ENCODE measurements at places on chromosomes 5 and 9. TPM values are rescaled to one million over a fixed set of nuclear protein-coding genes. Genes with fewer than 3 reads are reported as not detected.

The CA9 gene
- total RNA-seq: 0.26 TPM

DNA sequence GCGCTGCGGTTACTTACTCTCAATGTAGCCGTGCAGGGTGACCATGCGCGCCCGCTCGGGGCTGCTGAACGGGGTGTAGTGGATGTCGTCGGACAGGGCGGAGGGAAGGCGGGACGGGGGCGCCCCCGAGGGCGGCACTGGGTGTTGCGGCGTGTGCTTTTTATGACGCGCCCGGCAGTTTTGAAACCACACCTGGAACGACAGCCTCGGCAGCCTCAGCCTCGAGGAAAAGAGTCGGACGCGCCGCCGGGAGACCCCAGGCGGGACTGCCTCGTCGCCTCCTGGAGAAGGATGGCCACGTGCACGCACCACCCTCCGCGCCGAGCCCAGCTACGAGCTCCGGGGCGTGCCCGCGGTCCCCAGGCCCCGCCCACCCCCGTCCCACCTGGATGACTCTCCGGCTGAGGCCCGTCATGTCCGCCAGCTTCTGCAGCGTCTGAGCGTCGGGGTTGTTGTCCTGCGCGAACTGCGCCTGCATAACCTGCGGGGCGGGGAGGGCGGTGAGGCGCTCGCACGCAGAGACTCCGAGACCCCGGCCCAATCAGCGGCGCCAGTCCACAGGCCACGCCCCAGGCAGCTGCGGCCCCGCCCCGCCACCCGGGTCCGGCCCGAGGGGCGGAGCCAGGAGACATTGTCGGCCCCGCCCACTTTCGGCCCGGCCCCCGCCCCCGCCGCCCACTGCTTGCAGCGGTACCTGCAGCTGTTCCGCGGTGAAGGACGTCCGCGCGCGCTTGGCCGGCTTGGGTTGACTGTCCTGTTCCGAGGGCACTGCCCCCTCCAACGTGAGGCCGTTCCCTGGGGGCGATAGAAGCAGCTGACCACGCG, 15.0 kb downstream of the LHX6 start:
- H3K4me1 ChIP-seq: peaks cover 2% of the 10 kb centered on the region
- no peaks in the 10 kb centered on the region for H3K36me3 ChIP-seq
- no peak overlapping the region for H3K27ac ChIP-seq
- no peak for DNase-seq
- H3K4me3 ChIP-seq: no peak overlapping the region

- peaks cover 49% of the 10 kb centered on the region for H3K4me1 ChIP-seq
- H3K27me3 ChIP-seq: no peaks in the 10 kb centered on the region
- no peaks in the 10 kb centered on the region for H3K36me3 ChIP-seq
- peak; percentile 73 for DNase-seq
Measured at GRCh38 chr5:31362931-31363568, 168.8 kb downstream of the DROSHA start.

The CEMIP2 gene
- total RNA-seq: 46.2 TPM

DNA sequence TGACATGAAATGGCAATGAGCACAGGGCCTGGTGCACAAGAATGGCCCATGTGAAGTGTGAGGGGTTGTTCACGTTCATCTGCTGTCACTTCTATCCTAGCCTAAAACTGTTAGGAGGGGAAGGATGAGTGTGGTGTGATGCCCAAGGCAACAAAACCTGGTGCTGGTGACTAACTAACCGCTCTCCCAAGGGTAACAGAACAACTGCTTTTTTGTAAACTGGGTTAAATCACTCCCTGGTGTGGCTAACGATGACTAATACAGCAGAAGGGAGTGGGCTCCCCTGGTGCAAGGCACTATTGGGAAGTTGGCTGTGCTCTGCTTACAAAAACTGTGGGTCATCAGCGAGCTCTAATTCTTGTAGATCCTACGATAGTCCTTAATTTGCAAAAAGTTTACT, 103.2 kb upstream of the VCAN start:
- no peaks in the 10 kb centered on the region for H3K4me1 ChIP-seq
- DNase-seq: peak; percentile 84
- H3K27me3 ChIP-seq: no peaks in the 10 kb centered on the region
- no peak overlapping the region for H3K27ac ChIP-seq
- no peak overlapping the region for H3K4me3 ChIP-seq
- no peaks in the 10 kb centered on the region for H3K36me3 ChIP-seq

GRCh38 chr9:72618811-72619210, 97.4 kb downstream of the TMC1 start:
- H3K36me3 ChIP-seq: no peaks in the 10 kb centered on the region
- no peaks in the 10 kb centered on the region for H3K27me3 ChIP-seq
- H3K4me3 ChIP-seq: no peak overlapping the region
- DNase-seq: no peak
- no peak overlapping the region for H3K27ac ChIP-seq
- H3K4me1 ChIP-seq: no peaks in the 10 kb centered on the region

- peaks cover 12% of the 10 kb centered on the region for H3K4me1 ChIP-seq
- no peaks in the 10 kb centered on the region for H3K27me3 ChIP-seq
- H3K4me3 ChIP-seq: no peak overlapping the region
- peak; percentile 41 for DNase-seq
- no peak overlapping the region for H3K27ac ChIP-seq
- peaks cover 22% of the 10 kb centered on the region for H3K36me3 ChIP-seq
Measured at GRCh38 chr5:425714-426113, 17.3 kb upstream of the EXOC3 start.

The WDR31 gene
- 4.0 TPM for total RNA-seq

- no peak overlapping the region for H3K27ac ChIP-seq
- H3K27me3 ChIP-seq: peaks cover 73% of the 10 kb centered on the region
- H3K4me3 ChIP-seq: peak overlapping the region; percentile 11
- H3K36me3 ChIP-seq: no peaks in the 10 kb centered on the region
Measured at GRCh38 chr5:88674356-88675167, 208.4 kb downstream of the MEF2C start.

- H3K27me3 ChIP-seq: no peaks in the 10 kb centered on the region
- no peaks in the 10 kb centered on the region for H3K36me3 ChIP-seq
- H3K27ac ChIP-seq: peak overlapping the region; percentile 27
- no peak overlapping the region for H3K4me3 ChIP-seq
Measured at GRCh38 chr5:17169507-17169906, 47.9 kb upstream of the BASP1 start.

DNA sequence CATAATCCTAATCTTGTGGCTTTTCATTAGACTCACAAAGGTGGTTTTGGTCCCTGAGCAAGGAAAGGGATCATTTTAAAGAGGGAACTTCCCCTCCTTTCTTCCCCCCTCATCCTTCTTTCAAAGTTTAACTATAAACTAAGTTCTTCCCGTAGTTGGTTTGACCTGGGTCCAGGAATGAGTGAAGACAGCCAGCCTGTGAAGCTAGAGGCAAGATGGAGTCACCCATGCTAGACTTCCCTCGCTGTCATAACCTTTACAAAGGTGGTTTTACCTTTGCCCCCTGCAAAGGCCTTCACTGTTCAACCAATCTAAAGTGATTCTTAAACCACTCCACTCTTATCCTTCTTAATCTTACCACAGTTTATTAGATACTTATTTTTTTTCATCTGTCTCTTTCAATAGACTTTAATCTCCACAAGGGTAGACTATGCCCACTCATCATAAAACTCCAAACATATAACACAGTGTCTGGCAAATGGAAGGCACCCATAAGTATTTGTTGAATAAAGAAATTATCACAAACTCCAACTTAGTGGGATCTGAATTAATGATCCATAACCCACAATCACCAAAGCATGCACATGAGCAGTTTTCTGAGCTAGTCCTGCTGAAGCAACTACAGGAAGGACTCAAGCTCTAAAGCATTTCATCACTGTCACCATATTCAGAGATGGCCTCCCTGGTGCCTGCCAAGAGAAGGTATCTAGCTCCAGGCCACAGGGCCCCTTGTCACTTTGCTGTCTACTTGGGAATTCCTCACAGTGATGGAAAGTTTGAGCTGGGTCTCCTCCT, 369.0 kb downstream of the SPOCK1 start:
- no peak overlapping the region for H3K4me3 ChIP-seq
- no peaks in the 10 kb centered on the region for H3K4me1 ChIP-seq
- no peak for DNase-seq
- no peak overlapping the region for H3K27ac ChIP-seq

- H3K27ac ChIP-seq: no peak overlapping the region
- H3K27me3 ChIP-seq: no peaks in the 10 kb centered on the region
- H3K4me3 ChIP-seq: no peak overlapping the region
- peak; percentile 13 for DNase-seq
Measured at GRCh38 chr5:105907016-105907415, 1763.7 kb downstream of the EFNA5 start.

The MYMK gene
- not detected for total RNA-seq

- H3K36me3 ChIP-seq: no peaks in the 10 kb centered on the region
- H3K4me3 ChIP-seq: no peak overlapping the region
- H3K4me1 ChIP-seq: no peaks in the 10 kb centered on the region
- no peak for DNase-seq
- H3K27ac ChIP-seq: no peak overlapping the region
Measured at GRCh38 chr5:12320331-12320730, 416.1 kb upstream of the CTNND2 start.

GRCh38 chr5:74865804-74866595, at the start of gene FAM169A:
TSS of gene FAM169A (minus strand) at chr5:74866387. CDS start at chr5:74841676, 24,711 bp downstream.
- no peak within 1 kb of the TSS for H3K27ac ChIP-seq
- no peaks in the 10 kb centered on the region for H3K4me1 ChIP-seq
- H3K27me3 ChIP-seq: no peaks in the 10 kb centered on the region
- DNase-seq: peak; percentile 10
- H3K4me3 ChIP-seq: peak within 1 kb of the TSS; percentile 53
- no peaks in the 10 kb centered on the region for H3K36me3 ChIP-seq

The RABEPK gene
- 37.8 TPM for total RNA-seq

The NIPAL4 gene
- 0.17 TPM for total RNA-seq

The PCDHB3 gene
- 0.77 TPM for total RNA-seq

The EGFLAM gene
- 0.33 TPM for total RNA-seq

The PAPPA gene
- 33.4 TPM for total RNA-seq

- H3K27me3 ChIP-seq: no peaks in the 10 kb centered on the region
- no peak overlapping the region for H3K4me3 ChIP-seq
- no peaks in the 10 kb centered on the region for H3K4me1 ChIP-seq
- no peak for DNase-seq
Measured at GRCh38 chr5:24703934-24704333, 59.2 kb upstream of the CDH10 start.

The TICAM2 gene
- total RNA-seq: 8.8 TPM

DNA sequence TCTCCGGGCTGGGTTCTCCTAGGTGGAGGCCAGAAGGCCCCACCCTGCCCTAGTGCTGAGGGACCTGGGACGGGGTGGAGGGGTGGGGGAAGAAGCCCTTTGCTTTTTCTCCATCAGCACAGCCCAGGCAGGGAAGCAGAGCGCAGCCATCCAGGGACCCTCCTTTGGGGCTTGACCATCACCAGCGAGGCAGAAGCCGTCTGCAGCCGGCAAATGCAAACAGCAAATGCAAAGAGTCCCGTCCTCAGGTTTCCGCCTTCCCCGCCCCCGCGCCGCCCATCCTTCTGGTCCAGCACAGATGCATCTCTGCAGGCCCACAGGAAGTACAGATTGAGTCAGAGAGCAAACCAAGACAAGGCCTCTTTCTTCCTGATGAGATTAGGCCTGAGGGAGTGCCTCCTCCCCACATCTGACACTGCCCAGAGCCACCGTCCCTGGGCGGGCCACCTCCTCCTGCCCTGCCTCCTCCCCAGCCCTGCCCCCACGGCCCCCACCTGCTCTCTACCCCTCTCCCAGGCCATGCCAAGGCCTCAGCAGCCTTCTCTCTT, 23.4 kb downstream of the CORO2A start:
- peaks cover 15% of the 10 kb centered on the region for H3K27me3 ChIP-seq
- peak; percentile 22 for DNase-seq
- no peaks in the 10 kb centered on the region for H3K36me3 ChIP-seq
- no peak overlapping the region for H3K27ac ChIP-seq
- no peaks in the 10 kb centered on the region for H3K4me1 ChIP-seq

DNA sequence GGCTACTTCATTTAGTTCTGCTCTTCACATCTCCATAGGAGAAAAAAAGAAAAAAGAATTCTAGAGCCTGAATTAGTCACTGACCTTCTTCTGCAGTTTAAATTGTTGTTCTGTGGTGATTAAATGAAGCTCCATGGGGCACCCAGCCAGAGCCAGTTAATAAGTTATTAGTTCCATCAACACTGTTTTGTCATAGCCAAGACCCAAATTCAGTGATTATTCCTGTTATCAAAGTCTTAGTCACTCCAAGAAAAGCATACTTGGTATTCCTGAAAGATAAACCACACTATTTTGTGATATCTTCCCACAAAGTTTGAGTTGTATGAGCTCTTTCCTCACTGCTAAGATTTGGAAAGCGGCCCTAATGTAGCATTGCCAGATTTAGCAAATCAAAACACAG, 134.8 kb upstream of the RGMB start:
- no peaks in the 10 kb centered on the region for H3K36me3 ChIP-seq
- H3K4me3 ChIP-seq: no peak overlapping the region
- no peaks in the 10 kb centered on the region for H3K27me3 ChIP-seq
- H3K27ac ChIP-seq: no peak overlapping the region
- H3K4me1 ChIP-seq: peaks cover 2% of the 10 kb centered on the region

DNA sequence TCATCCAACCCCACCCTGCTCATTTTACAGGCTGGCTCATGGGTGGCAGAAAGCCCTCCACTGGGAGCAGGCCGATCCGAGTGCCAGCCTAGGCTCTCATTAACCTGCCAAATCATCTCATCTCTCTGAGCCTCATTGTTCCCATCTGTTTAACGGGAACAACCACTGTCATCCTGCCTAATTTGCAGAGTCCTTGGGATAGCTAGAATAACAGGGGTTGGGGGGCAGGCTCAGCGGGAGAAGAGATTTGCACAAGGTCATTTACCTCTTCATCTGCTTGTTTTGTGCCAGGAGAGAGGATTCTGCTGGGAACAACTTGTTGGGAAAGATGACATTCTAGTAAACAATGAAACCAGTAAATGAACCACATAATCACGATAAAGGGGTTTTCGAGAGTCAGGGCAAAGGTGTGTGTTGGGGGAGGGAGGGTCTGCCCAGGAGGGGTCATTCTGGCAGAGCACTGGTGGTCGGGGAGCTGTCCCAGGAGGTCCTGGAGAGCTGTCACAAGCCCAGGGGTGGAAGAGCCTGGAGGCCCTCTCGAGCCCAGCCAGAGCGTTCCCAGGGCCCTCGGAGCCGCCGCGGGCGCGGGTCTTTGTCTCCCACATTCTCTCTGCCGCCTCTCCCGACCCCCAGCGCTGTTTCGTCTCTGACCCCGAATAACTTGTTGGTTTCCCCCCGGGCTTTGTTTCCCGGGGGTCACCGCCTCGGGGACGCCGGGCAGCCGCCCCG, 22.8 kb upstream of the NDST1 start:
- H3K4me1 ChIP-seq: peaks cover 23% of the 10 kb centered on the region
- H3K4me3 ChIP-seq: peak overlapping the region; percentile 64
- no peak for DNase-seq
- no peaks in the 10 kb centered on the region for H3K27me3 ChIP-seq
- H3K27ac ChIP-seq: peak overlapping the region; percentile 83

- peak overlapping the region; percentile 53 for H3K27ac ChIP-seq
- H3K36me3 ChIP-seq: no peaks in the 10 kb centered on the region
- no peaks in the 10 kb centered on the region for H3K27me3 ChIP-seq
- no peak overlapping the region for H3K4me3 ChIP-seq
- peak; percentile 64 for DNase-seq
Measured at GRCh38 chr5:149170299-149170698, 29.0 kb downstream of the ABLIM3 start.

DNA sequence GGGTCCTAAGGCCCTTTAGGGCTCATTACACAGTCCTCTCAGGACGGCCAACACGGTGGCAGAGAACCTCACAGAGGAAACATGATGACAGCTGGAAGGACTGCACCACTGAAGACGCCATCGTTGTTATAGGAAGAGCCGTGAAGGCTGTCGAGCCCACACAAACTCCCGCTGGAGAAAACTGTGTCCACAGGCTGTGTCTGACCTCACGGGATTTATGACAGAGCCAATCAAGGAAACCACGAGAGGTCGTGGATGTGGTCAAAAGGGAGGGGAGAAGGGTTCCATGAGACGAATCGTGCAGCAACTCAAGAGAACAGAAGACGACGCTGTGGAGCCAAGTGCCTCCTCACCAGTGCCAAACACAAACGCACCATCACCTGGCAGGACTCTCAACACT, 12.2 kb downstream of the QSOX2 start:
- DNase-seq: no peak
- H3K27me3 ChIP-seq: no peaks in the 10 kb centered on the region
- H3K27ac ChIP-seq: no peak overlapping the region
